Fibroblast of villous mesenchyme (primary cell): ENCODE measurements at places on chromosomes 6 and 20. TPM values are rescaled to one million over a fixed set of nuclear protein-coding genes. Genes with fewer than 3 reads are reported as not detected.

Gene DPPA5
- total RNA-seq = not detected in 2 replicates

Gene FOXF2
- 0.97 TPM in 1 of 2 replicates, not detected in the other for total RNA-seq

Gene BEND3
- total RNA-seq = 3.5 and 4.2 TPM in 2 replicates

Gene MPIG6B
- total RNA-seq = not detected in 2 replicates

Gene CRIP3
- not detected in 2 replicates for total RNA-seq

Gene TFAP2C
- total RNA-seq = 13.5 and 18.1 TPM in 2 replicates

Gene ROS1
- 0.32 and 0.43 TPM in 2 replicates for total RNA-seq

Gene RBPJL
- total RNA-seq = not detected in 2 replicates

Gene GSTA4
- total RNA-seq = 22.5 and 25.9 TPM in 2 replicates

Gene PSMG4
- total RNA-seq = 19.9 and 29.0 TPM in 2 replicates

Gene RRP36
- total RNA-seq = 114 and 125 TPM in 2 replicates

Gene TMEM217
- 2.9 and 3.5 TPM in 2 replicates for total RNA-seq

Gene ECT2L
- total RNA-seq = not detected in 2 replicates

Gene CTAGE9
- total RNA-seq = not detected in 2 replicates

Gene ZNF322
- 16.8 and 17.7 TPM in 2 replicates for total RNA-seq

Gene WFDC10B
- not detected in 2 replicates for total RNA-seq

Gene PTCRA
- not detected in 2 replicates for total RNA-seq

Gene ERVFRD-1
- total RNA-seq = not detected in 2 replicates

Gene RIN2
- 57.7 and 102 TPM in 2 replicates for total RNA-seq

Gene HLA-DRB1
- not detected in 2 replicates for total RNA-seq

Gene KCNK5
- not detected in 2 replicates for total RNA-seq

Gene RIPK1
- total RNA-seq = 25.4 and 28.5 TPM in 2 replicates

Gene DOK5
- total RNA-seq = under 0.01 and 1.3 TPM in 2 replicates

Gene SIRPD
- total RNA-seq = under 0.01 TPM in 1 of 2 replicates, not detected in the other

Gene CDS2
- 20.9 and 32.4 TPM in 2 replicates for total RNA-seq

Gene EDN1
- total RNA-seq = 2.2 and 2.9 TPM in 2 replicates

Gene VPS16
- 48.6 and 51.0 TPM in 2 replicates for total RNA-seq

Gene ADAM33
- 44.8 and 53.1 TPM in 2 replicates for total RNA-seq

Gene HTR1E
- not detected in 2 replicates for total RNA-seq

Gene TMEM74B
- not detected in 2 replicates for total RNA-seq

Gene LAMP5
- total RNA-seq = not detected in 2 replicates

Gene BTN1A1
- total RNA-seq = not detected in 2 replicates

Gene SNAP25
- total RNA-seq = 2.9 and 8.6 TPM in 2 replicates

Gene SOX18
- total RNA-seq = under 0.01 TPM in 1 of 2 replicates, not detected in the other

Gene SLC22A16
- not detected in 2 replicates for total RNA-seq
